Renal pelvis (tissue), 12 donors: ENCODE measurements at places on chromosomes 7 and 10. TPM values are rescaled to one million over a fixed set of nuclear protein-coding genes. Genes with fewer than 3 reads are reported as not detected.

Gene CACNB2
- 6.1 TPM for polyA plus RNA-seq

DNA sequence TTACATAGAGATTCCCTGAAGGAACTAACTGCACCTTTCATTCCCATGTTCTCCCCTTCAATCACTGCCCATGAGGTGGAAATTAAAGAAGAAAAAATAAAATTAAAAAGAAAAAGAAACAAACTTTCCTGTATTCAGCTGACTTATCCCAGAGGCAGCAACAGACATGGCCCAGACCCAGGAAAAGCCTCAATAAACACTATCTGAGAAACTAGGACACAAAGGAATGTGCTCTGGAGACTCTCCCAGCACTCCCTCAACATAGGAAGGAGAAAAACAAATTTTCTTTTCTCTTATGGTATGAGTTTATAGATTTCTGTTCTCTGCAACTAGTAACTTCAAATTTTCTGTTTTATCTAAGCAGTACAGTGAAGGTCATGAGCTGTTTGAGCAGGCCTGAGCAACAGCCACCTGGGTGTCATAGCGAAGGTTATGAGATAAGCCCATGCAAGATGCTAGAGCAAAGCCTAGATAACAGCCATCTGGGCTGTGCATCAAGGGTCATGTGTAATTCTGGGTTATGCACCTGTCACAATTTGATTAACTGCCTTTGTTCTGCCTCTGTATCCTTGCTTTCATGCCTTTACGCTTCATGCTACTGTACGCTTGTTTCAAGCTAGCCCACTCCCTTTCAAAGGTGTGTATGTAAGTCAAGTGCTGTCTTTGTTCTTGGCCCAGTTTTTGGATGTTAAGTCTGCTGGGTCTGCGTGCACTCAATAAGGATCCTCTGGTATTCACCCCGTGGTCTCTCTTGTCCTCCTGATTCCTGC, 11.0 kb upstream of the OR6B1 start:
- DNase-seq = no peak

GRCh38 chr10:59793919-59794318, 40.7 kb upstream of the MRLN start:
- peak; percentile 31 for DNase-seq

DNA sequence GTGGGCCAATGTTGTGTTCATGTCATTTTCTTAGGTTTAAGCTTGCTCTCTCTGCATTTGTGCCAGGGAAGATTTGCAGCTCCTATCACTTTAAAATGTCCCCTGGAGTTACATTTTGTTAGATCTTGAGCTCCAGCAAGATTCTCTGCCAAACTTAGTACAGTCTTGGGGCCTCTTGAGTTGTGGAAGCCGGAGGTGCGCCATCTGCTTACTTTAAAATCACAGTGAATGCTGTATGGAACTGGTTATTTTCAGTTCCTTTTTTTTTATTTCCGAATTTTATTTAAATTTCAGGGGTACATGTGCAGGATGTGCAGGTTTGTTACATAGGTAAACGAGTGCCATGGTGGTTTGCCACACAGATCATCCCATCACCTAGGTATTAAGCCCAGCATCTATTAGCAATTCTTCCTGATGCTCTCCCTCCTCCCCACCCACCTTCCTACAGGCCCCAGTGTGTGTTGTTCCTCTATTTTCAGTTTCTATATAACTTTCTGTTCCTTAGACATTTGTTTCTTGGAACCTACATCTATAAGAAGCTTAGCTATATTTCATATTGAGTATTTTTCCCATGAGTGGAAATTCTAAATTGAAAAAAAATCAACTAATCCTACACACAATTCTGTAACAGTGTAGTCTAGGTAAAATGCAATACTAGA, 114.4 kb upstream of the CREB5 start:
- DNase-seq = no peak

DNA sequence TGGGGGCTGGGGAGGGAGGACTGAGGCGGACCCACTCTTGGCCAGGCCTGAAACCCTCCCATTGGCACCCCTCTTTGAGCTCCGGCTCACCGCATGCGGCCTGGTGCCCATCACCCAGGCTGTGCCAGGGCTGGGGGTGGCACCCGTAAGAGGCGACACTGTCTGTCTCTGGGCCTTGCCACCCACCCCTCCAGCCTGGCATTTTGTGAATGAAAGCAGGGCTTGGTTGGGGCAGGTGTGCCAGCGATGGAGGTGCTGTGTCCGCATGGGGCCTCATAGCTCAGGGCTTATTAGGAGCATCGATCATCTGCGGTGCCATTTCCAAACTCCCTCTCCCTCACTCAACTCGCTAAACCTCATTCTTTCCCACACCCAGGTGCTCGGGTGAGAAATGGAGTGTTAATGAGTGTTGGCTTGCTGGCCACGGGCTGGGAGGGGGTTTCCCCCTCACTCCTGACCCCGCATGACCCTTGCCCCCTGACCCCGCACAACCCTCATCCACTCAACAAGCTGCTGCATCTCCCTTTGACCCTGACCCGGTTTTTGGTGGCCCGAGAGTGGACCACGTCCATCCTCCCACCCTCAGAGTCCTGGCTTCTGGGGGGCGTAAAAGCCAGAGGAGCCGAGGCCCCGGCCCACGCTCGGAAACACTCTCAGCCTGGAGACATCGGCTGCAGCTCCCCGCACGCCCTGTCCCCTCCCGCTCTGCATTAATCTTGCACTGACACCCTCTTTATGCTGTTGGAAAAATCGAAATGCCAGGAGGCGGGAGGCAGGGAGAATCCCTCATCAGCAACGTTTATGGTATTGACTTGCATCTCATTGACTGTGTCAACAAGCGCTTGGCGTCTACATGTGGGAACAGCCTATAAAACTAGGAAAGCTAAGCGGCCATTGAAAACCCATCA, 161.2 kb downstream of the DNAJB6 start:
- DNase-seq = no peak
